Left renal pelvis (tissue), 4 donors: ENCODE measurements at places on chromosomes 16 and 17. TPM values are rescaled to one million over a fixed set of nuclear protein-coding genes. Genes with fewer than 3 reads are reported as not detected.

The ZPBP2 gene
- polyA plus RNA-seq, result not detected

The DNAAF1 gene
- 0.57 TPM for polyA plus RNA-seq

The PLEKHG4 gene
- polyA plus RNA-seq, result 14.8 TPM

The TAT gene
- polyA plus RNA-seq, result 0.07 TPM

The ZNF830 gene
- 24.4 TPM for polyA plus RNA-seq

The ST6GALNAC1 gene
- 0.53 TPM for polyA plus RNA-seq

The CD300A gene
- 1.7 TPM for polyA plus RNA-seq

The METRNL gene
- 40.4 TPM for polyA plus RNA-seq

The C17orf113 gene
- polyA plus RNA-seq, result 6.0 TPM

The C16orf54 gene
- 0.20 TPM for polyA plus RNA-seq

The TPSD1 gene
- not detected for polyA plus RNA-seq

The HCFC1R1 gene
- polyA plus RNA-seq, result 61.3 TPM

The KRT34 gene
- not detected for polyA plus RNA-seq

The FBXO39 gene
- not detected for polyA plus RNA-seq

The NPIPB13 gene
- 11.1 TPM for polyA plus RNA-seq

The ARMC5 gene
- polyA plus RNA-seq, result 10.6 TPM

The SEC14L5 gene
- 0.13 TPM for polyA plus RNA-seq
